ENCODE measurements at places on chromosomes 4 and X.

- no peak for DNase-seq
These were observed 12.2 kb downstream of the ASMTL start for GRCh38 chrX:1440506-1440905.

DNA sequence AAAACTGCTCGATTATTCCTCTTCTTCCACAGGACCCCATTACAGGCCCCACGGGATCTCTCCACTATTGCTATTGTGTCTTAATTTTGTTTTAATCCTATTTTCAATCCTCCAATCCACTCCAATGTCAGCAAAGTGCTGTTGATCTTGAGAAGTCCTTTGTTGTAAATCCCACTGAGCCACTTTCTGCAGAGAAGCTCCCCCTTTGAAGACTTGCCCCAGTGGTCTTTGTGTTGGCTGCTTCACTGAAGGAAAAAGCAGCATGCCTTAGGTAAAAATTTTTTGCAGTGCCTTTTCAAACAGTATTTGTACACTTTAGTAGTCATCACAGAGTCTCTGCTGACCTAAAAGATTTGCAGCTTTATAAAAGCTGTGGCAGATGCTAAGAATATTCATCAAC is 252.0 kb upstream of the SLC7A11 start:
- no peak for DNase-seq

GRCh38 chr4:97942137-97942536 is 201.1 kb downstream of the STPG2 start:
- DNase-seq = no peak

- DNase-seq = no peak
These were observed 5.5 kb upstream of the WFS1 start for GRCh38 chr4:6264225-6264540.

GRCh38 chr4:163680386-163681098 is 186.1 kb downstream of the TMA16 start:
- no peak for DNase-seq
